ENCODE measurements at places on chromosomes 6 and 20.

- no peak for DNase-seq
Measured at GRCh38 chr20:24134284-24134683, 145.7 kb upstream of the GGTLC1 start.

DNA sequence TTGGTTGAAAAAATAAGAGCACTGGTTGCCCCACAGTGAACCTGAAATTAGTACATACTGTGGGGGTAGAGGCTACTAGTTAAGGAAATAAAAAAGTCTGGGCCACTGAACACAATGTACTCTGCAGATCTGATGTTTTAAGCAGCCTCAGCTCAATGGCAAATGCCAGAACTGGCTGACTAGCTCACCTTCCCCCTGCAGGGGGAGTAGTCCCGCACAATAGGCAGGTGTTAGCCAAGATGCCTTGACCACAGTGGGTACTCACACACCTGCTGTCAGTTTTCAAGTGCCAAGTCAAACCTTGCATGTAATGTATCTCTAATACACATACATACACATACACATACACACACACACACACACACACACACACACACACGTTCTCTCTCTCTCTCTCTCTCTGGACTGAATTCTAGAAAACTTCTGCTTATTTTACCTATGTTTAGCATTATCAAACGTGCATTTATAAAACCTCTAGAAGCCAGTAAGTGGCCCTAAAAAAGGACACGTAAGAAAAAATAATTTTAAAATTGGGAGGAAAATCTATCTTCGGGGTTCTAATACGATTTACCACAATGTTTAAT, 36.1 kb downstream of the GMDS start:
- no peak for DNase-seq

- DNase-seq: no peak
Measured at GRCh38 chr6:147567141-147567805, 58.8 kb downstream of the SAMD5 start.

DNA sequence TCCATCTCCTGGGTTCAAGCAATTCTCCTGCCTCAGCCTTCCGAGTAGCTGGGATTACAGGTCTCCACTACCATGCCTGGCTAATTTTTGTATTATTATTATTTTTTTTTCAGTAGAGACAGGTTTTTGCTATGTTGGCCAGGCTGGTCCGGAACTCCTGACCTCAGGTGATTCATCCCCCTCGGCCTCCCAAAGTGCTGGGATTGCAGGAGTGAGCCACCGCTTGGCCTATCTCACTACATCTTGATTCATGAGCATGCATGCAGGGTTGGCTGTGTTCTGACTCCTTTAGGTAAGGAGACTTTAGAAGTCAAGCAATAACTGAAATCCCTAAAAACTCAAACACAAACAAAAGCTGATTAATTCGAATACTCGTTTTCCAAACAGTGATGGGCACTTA, 80.9 kb downstream of the GJA1 start:
- no peak for DNase-seq

GRCh38 chr6:102387326-102388033, 994.0 kb downstream of the GRIK2 start:
- DNase-seq: no peak

GRCh38 chr6:140388192-140388802, 1013.8 kb upstream of the CITED2 start:
- DNase-seq: no peak

- DNase-seq: no peak
Measured at GRCh38 chr6:80165819-80166218, 59.3 kb downstream of the BCKDHB start.

DNA sequence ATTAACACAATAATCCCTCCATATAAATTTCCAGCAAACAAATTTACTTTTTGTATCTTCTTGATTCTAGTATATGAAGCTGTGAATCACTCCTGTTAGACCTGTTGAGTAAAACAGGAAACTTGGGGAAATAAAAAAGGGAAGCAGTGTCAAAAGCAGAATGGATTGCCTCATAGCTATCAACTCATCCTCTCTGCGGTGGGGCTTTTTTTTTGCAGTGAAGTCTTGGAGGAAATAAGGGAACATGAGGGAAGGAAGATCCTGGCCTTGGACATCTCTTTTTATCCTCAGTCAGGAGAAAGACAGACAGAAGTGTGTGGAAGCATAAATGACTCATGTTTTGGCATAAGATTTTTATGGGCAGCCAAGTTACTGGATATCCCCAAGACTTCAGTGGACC, 332.5 kb downstream of the TFAP2A start:
- no peak for DNase-seq

DNA sequence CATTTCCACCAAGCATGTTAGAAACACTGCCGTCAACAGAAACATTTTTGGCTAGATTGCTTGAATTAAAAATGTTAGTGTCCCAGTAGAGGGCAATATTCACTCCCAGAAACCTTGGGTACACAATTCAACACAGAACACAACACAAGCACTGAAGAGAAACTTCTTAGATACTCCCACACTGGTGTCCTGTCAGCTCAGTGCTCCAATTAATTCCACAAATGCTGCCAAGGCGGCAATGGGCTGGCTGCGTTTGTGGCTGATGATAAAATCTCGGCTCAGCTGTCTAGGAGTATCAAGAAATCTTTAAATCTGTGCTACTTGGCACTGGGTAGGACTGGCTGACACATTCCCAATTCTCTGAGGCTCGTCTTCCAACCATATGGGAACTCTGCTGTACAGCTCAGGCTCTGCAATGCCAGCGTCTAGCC, 39.3 kb downstream of the BEND3 start:
- DNase-seq: no peak

DNA sequence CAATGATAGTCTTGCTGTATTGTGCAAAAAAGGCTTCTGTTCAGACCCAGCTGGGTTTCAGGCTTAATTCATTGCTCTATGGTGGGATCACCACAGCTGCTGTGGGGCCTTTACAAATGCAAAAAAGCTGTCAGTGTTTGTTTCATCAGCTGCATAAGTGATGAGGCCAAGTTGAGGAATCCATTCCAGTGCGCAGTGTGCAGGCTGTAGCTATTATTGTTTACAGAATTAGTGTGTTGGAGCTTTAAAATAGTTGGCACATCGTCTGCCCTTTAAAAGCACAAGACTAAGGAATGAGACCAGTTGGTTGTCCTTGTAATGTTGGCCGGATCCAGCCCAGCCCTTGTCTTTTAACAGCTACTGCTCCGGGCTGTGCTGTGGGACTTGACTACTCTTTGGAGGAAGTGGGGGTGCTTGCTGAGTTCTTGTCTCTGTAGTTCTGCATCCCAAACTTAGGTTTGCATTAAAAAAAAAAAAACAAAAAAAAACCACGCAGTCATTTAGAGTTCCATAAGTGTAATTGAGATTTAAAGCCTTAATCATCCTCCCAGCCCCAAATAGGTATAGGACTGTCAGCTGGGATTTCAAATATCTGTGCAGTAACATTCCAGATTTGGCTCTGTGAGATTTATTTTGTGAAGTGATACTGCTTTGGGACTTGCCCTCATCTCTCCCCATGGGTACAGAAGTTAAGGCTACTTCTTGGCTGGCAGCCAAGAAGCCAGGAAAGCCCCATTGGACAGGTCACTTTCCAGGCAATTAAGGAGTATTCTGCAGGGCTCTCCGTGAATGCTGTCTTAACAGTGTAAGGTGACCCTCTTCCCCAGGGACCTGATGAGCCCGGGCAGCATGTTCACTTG, 19.3 kb downstream of the JARID2 start:
- no peak for DNase-seq

DNA sequence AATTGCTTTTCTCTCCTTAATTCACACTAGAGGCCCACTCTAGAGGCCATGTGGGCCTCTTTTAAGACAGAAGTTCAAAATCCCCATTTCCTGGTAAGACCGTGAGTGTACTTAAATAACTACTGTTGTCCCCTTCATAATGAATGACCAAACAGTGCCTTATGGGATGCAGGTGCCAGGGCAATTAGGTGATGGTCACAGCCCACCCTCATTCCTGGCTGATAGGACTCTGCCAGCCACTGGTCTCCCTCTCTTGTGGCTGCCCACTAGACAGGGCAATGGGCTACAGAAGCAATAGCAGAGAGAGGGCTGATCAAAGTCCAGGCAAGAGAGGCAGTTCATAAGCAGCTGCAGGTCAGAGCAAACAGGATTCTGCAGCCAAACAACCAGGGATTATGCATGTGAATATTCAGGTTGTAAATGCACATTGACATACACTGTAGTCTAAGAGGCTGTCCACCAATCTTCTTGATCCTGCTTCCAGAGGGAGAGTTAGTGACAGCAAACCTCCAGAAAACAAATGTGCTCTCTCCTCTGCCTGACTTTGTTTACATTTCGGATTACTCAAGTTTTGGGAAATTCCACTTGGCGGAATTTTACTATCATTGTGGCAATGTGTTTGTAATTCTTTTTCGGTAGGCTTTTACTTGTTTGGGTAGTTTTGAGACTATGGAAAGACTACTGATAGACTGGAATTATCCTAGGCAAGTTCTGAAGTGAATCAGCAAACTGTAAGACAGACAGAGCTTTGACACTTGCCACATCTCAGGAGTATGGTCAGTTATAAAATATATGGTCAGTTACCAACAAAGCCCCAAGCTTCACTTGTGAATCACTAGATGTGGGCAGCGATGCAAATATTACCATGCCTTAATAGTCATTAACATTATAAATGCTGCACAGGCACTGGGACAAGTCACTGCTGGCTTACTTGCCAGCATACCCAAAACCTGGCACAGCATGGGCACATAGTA, 12.8 kb downstream of the PTPRK start:
- no peak for DNase-seq

- DNase-seq: no peak
Measured at GRCh38 chr20:54054516-54054915, 15.9 kb downstream of the BCAS1 start.

- DNase-seq: no peak
Measured at GRCh38 chr6:113879186-113880096, 22.3 kb downstream of the MARCKS start.

DNA sequence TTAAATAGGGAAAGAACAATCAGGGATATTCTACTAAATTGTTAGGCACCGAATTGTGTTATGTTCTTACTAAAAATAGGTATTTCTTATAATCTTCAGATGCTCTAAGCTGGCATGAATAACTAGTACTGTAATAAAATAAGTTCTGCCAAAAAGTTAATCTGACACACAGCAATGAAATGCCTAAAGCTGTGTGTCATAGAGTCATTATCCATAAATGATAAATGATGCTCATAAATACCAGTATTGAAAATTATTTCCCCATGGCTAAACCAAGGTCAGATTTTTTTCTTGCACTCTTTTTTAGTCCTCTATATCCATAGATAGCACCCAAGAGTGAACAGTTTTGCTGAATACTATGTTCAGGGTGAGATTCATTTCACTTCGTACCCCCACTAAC, 11.7 kb upstream of the PRIM2 start:
- DNase-seq: no peak

- DNase-seq: no peak
Measured at GRCh38 chr6:40350747-40351217, 236.4 kb downstream of the LRFN2 start.

DNA sequence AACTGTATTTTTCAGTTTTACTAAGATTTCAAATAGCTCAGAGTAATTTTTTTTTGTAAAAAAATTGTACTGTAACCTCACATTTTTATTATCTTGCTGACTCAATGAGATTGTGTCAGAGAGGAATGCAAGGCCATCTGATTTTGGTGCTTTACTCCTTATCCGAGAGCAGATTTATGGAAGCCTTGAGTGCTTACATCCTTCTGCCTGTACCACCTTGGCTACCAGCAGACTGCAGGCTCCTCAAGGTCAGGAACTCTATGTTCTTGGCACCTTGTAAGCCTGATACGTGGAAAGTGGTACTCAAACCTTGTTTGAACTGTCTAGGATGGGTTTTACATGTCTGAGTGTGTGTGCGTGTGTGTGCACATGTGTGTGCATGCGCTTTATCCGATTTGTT, 80.1 kb upstream of the MLIP start:
- no peak for DNase-seq

DNA sequence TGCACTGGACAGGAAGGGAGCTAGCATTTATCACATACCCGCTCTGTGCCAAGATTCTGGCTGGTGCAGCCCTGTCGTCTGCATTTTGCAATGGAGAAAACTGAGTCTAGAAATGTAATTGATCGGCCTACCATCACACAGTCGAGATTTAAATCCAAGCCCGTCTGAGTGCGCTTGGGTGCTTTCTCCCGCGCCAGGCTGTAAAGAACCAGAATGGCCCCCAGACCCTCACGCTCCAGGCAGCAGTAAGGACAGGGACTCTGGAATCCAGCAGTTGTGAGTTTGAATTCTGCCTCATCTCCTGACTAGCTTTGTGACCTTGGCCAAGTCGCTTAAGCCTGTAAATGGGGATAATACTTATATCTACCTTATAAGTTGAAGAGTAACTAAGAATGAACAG, 10.8 kb downstream of the DYNLRB1 start:
- DNase-seq: no peak

- DNase-seq: no peak
Measured at GRCh38 chr6:142886431-142887170, 58.4 kb downstream of the HIVEP2 start.

GRCh38 chr6:21005816-21006570, 471.7 kb downstream of the CDKAL1 start:
- DNase-seq: no peak

DNA sequence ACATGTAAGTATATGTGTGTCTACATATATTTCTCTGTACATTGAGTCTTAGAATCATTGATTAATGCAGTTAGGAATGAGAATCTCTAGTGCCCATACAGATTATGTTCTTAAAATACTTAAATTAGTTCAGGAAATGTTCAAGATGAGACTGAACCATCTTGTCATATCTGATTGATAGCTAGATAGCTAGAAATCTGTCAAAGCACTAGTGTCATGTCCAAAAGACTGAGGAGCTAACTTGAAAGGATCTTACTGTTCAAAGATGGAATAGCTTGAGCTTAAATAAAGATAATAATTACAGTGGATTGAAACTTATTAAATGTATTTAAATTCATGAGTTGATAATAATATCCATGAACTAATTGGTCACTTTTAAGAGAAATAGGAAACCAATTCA, 191.7 kb upstream of the TCF21 start:
- DNase-seq: no peak

DNA sequence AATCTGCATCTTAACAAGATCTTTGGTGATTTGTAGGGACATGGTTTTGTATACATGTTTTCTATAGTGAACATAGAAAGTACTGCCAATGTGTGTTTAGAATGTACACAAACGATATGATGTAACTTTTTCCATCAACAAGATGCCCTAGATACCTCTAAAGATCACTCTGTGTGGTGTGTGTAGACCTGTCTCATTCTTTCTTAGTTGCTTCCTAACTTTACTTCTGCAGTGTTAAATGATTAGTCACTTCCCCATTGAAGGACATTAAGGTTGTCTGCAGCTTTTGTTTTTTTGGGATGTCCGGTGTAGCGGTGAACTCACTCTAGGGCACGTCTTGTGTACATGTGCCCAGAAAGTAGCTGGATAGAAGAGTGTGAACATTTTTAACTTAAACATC, 35.9 kb downstream of the CDYL start:
- DNase-seq: no peak

- DNase-seq: no peak
Measured at GRCh38 chr20:24485981-24486380, 16.6 kb downstream of the SYNDIG1 start.

- no peak for DNase-seq
Measured at GRCh38 chr6:47303861-47304260, 5.8 kb downstream of the TNFRSF21 start.

All from stimulated activated CD4-positive, alpha-beta T cell treated with anti-CD3 and anti-CD28 coated beads, Interleukin-15, amount 100 ng/mL, for 1 hour (primary cell).